ENCODE measurements at places on chromosomes 6 and 20.

DNA sequence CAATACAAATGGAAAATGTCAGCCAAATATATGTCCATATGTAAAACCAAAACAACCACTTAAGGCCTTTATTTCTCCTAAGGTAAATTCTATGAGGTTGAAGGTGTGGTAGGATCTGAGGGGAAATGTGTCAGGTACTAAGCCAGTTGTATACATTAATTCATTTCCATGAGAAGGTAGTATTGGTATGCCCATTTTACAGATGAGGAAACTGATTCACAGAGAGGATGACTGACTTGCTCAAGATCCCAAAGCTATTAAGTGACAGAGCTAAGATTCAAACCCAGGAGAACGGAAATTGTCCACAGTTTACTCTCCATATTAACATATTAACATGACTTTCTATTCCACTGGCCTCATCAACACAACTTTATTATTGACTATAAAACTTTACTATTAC is 64.1 kb upstream of the MAP7 start:
- no peak for DNase-seq

GRCh38 chr6:19835605-19836004 is 1.6 kb upstream of the ID4 start:
- DNase-seq: no peak

- no peak for DNase-seq
Measured at GRCh38 chr20:4063631-4064030, 48.3 kb upstream of the RNF24 start.

- no peak for DNase-seq
Measured at GRCh38 chr6:81067057-81067456, 685.4 kb downstream of the TENT5A start.

DNA sequence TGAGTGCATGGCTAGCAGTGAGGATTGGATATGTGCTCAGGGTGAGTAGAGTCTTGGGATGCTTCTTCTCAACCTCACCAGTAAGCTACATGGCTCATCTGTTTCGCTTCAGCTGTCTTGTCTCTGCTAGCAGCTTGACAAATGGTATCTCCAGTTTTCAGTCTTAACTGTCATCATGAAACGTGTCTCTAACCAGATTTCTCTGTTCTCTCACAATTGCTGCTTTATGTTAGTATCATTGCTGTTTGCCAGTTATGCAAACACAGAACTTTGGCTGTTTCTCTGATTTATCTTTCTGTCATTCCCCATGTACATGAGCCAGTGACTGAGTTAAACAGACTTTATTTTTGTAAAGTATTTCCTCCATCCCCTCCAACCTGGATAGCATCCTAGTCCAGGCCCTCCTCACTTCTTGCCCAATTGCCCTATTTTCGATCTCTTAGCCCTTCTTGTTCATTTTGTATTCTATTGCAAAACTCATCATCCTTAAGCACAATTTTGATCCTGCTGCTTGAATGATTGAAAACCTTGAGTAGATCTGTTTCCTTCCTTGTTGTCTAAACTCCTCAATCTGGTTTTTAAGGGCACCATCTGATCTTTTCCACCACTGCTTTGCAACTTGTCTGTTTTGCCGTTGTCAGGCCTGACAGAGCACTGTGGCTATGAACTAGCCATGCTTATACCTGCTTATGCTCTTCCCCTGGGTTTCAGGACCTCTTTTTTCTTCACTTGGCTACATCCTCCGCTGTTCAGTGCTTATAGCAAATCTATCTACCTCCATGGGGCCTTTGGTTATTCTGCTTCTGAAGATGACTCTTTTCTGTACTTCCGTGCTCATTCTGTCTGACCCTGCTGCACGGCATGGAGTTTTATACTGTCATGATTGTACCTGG is 37.7 kb upstream of the ADIG start:
- DNase-seq: no peak

GRCh38 chr6:29567991-29568390 is 8.5 kb upstream of the UBD start:
- DNase-seq: no peak

DNA sequence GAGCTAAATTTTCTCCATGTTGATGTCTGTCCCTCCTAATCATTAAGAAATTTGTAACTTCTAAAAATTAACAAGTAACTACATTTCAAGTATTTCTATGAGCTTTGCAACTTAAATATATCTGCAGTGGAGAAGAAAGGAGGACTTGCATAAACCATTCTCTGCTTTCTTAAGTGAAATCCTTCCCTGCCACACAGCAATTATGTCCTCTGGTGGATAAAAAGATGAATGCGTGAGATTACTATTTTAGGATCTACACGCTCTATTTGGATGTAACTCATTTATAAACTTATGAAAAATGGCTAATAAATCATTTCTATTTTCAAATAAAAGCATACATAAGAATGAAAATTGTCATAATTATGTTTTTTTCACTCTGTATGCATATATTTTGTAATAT is 338.0 kb upstream of the PTCHD4 start:
- DNase-seq: peak; percentile 3

DNA sequence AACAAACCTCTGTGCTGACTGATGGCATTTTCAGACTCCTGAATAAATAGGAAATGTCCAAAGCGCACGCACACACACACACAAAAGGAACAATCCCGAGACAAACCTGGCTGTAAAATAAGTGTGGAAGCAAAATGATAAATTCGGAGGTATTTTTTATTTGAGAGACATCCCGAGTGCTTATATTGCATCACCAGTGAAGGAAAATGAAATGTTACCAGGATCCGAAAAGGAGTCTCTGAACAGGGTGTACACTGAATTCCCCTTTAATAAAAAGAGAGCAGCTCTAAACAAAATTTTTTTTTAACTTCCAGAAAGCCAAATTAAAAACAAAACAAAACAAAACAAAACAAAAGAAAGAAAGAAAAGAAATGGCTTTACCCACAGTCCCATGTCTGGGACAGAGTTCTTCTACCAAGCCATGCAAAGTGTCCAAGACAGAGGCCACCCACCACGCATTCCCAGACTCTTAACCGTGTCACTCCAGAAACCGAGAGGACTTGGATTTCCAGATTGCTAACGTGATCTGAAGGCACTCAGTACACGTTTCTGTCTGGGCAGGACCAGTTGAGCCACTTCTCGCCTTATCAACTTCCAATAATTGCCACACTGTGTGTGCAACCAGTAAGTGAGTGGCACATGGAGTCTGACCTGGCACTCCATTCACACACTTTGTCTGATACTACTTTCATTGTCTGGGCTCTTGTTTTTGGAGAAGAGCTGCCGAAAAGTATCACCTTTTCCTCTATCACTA is 817 bp downstream of the ME1 start:
- peak; percentile 24 for DNase-seq

DNA sequence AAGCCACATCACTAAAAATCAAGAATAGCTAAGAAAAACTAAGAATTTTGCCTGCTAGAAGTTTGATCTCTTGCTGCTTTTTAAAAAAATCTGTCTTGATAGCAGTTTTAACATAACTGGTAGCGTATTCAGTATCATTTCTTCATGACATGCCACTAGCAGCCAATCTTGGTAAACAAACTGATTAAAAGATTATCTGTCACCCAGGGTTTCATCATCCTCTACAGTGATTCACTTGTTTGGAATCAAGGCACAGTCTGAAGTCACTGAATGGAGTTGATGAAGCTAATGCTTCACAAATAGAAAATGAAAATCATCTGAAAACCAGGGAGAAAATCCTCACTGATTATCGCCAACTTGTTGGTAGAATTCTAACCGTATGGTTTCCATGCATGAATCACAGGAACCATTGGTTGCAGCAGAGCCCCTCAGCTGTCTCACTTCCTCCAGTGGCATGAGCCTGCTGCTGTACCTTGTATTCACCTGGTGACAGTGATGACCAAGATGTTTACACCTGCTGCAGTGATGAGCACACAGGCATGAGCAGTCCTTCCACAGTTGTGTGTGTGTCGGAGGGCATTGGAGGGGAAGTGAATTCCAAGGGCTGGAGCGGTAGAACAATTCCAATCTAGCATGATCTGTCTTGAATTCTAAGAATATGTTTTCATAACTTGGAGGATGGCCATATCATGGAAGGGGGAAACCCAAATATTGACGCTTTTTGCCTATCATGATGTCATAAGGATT is 275.0 kb downstream of the KHDC1L start:
- DNase-seq: no peak

DNA sequence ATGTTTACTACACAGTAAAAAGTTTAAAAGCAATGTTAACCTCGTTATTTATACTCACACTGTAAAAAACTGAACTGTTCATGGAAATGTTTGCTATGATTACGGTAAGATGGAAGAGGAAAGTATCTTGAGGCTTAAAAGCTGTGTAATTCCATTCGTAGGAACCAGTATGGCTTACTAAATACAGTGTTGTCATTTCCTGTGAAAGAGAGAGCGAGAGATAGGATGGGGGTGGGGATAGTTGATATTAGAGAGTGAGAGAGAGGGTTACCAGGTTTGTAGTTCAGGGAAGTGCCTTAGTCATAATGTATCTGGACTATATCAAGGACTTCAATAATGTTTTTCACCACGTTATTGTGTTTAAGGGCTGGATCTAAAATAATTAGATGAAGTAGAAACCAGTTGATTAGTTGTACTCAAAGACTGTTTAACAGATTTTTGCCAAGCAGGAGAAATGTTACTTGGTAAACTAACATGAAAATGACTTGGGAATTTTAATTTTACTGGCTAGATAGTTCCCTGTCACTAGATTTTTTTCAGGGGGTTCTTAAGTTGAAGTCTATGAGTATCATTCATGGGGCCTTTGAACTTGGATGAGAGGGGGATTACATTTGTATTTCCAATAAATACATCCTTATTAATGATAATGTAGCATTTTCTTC is 30.4 kb downstream of the AFDN start:
- DNase-seq: no peak

DNA sequence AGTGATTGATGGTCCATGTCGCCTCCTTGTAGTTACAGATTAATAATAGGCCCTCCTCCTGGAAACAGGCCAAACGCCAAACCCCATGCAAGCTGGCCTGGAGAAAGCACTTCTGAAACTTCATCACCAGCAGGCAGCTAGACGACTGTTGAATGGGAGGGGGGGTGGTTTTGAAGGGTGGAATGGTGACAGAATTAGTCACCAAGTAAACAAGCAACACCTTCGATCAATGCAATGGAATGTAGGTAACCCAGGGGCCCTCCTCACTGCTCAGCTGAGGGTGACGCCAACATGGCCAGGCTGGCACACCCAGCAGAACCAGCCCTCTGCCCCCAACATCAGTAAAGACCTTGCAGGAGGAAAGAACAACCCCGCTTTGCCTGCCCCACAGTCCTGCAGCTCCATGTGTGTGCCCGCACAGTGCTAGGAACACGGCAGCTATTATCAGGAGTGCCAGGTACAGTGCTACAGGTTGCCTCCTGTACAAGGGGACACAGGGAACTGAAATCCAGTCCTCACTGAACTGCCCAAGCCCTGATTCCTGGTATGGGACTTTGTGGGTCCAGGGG is 2.7 kb downstream of the BCAS1 start:
- DNase-seq: no peak

DNA sequence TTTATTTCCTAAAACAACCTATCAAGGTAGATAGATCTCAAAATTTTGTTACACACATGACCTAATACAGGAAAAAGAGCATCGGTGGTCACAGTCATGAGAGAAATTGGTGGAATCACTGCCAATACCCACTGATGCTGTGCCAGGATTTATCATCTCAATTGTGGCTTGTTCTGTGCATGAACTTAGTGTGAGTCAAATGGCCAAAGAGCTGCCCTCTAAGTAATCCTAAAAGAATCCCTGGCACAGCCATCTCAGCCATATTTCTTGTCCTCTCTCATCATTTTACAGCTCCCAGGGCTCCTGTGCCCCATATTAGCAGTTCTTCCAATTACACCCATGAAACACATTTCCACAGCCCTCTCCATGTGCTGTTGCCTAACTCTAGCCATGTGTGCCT is 6.1 kb downstream of the GSTA5 start:
- DNase-seq: no peak

DNA sequence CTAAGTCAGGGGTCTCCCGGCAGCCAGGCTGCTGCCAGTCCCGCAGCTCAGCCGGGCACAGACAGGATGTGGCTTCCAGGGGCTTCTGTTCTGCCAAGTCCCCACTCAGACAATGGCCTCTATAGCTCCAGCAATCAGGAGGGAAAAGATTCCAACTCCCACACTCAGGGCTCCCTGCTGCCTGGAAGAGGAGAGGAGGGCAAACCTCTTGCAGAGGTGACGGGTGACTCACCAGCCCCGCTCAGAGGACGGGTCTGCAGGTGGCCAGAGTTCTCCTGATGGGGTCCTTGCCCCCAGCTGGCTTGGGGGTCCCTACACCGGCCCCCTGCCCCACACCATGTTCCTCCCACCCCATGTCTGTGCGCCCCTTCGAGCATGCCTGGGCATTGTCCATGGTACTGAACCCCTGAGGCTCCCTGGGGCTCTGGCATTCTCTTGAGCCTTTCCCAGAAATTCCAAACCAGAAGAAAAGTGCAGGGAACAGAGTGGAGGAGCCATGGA is 32.6 kb downstream of the NTSR1 start:
- no peak for DNase-seq

- no peak for DNase-seq
Measured at GRCh38 chr6:44531442-44532015, 144.0 kb downstream of the CDC5L start.

DNA sequence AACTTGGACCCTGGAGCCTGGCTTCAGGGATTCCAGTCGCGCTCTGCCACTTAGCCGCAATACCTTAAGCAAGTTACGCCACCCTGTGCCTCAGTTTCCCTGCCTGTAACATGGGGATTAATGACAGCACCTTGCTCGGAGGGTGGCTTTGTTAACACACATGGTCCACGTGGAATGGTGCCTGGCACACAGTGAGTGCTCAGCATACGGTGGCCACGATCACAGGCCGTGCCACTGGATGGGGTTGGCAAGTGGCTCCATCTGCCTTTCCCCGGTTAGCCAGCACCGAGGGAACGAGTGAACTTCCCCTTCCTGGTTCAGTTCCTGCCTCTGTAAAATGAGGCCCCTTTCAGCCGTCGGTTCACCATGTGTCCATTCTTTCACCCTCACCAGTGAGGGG is 17.2 kb downstream of the C6orf132 start:
- no peak for DNase-seq

GRCh38 chr20:20317621-20318364 is 50.1 kb upstream of the INSM1 start:
- DNase-seq: no peak

DNA sequence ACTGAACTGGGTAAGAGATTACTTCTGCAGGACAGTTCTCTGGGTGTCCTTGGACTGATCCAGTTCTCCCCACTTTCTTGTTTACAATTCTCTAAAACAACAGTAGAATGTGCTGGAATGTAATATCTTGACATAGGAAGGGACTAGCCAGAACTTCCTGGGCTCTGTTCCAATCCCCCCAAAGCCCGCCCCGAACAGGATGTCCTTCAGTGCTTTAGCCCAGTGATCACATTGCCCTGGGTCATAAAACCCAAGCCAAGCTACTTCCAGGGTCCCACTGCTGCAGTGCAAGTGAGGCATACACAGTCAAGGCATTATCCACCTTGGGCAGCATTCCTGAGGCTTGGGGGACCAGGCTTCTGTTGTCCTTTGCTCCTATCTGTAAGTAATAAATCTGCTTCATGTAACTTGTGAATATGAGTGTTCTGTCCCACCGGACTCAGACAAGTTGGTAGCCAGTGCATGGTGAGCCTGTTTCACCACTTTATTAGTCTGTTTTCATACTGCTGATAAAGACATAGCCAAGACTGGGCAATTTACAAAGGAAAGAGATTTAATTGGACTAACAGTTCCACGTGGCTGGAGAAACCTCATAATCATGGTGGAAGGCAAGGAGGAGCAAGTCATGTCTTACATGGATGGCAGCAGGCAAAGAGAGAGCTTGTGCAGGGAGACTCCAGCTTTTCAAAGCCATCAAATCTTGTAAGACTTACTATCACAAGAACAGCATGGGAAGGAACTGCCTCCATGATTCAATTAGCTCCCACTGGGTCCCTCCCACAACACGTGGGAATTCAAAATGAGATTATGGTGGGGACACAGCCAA is 23.5 kb downstream of the FITM2 start:
- DNase-seq: no peak

- no peak for DNase-seq
Measured at GRCh38 chr6:1389369-1390132, at the start of gene FOXF2. TSS of gene FOXF2 (plus strand) at chr6:1389576. CDS start at chr6:1389948, 372 bp downstream.
